ENCODE measurements at places on chromosomes 6 and 20.

DNA sequence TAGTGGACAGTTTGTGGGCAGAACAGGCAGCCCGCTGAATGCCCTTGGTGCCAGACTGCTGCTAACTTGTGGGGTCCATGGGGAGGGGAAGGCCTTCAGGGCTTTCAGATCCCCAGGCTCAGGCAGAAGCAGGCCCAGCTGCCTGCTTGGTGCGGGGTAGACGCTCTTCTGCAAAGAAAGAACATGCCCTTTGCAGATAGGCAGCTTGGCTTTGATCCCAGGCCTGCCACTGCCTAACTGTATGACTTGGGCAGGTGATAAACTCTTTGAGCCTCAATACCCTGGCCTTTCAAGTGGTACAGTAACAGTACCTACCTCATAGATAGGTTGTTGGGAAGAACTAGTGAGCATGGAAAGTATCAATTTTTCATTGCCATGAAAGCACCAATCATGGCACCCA, 28.4 kb downstream of the CHMP4B start:
- DNase-seq = no peak

DNA sequence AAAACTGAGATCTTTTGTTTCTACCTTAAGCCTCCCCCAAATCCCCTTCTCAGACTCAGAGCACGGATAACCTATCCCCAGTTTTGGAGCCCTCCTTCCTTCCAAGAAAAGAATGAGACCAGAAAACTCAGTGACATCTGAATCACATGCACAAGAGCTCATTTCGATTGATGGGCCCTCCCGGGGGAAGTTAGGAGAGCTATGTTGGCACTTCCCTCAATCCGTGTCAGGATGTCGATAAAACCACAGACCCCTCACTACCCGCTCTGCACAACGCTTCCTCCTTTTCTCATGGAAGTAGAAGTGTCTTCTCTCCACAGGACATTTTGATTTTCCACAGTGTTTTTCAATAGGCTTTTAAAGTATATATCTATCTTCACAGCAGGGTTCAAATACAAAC, 332.4 kb downstream of the HACE1 start:
- no peak for DNase-seq

DNA sequence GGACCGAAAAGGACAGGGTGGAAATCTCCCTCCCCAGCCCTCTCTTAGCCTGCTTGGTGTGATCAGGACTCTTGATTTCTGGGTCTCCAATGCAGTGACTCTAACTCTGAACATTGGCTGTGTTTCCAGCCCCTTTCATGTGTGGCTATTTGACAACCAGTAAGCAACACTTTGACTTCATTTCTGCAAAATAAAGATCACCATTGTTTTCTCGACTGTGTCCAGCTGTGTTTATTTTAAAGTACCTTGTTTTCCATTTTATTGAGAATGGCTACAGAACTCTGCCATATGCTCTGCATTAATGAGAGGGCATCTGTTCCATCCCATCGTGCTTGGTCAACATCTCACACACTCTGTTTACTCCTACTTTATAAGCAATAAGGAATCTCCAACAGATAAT, 60.9 kb upstream of the TAGAP start:
- DNase-seq = no peak

DNA sequence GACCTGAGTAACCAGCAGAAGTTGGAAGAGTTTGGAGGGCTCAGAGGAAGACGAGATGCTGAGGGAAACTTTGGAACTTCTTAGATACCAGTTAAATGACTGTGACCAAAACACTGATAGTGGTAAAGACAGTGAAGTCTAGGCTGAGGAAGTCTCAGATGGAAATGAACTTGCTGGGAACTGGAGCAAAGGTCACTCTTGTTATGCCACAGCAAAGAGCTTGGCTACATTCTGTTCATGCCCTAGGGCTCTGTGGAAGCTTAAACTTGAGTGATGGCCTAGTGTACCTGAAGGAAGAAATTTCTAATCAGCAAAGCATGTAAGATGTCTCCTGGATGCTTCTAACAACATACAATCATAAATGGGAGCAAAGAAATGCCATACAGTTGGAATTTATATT, 24.7 kb downstream of the WDR27 start:
- DNase-seq = no peak

DNA sequence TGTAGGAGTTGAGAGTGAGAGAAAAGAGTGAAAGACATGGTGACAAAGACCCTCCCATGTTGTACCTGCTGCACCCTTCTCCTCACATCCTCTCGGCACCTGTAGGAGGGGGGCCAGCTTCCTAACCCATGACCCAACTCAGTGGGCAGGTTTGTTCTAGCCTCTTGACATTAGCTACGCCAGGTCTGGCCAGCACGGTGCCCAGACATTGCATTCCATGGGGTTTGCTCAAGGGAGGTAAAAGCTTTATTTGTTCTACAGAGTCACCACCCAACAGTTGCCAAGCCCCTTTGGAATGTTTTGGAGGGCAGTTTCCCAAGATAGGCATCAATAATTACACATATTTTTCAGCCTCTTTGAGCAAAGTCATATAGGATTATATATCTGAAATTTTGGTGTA, 22.7 kb upstream of the TGM6 start:
- DNase-seq = no peak

GRCh38 chr6:155260686-155261085, 3.1 kb upstream of the CLDN20 start:
- no peak for DNase-seq
